ENCODE measurements at places on chromosomes 5 and 9.

DNA sequence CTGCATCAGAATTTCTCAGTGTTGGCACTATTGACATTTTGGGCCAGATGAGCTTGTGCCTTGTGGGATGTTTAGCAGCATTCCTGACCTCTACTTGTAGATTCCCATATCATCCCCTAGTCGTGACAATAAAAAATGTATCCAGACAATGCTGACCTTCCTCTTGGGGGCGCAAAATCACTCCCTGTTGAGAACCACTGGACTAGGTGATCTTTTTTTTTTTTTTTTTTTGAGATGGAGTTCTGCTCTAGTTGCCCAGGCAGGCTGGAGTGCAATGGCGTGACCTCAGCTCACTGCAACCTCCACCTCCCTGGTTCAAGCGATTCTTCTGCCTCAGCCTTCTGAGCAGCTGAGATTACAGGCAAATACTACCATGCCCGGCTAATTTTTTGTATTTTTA is 22.6 kb downstream of the STXBP1 start:
- DNase-seq = no peak

DNA sequence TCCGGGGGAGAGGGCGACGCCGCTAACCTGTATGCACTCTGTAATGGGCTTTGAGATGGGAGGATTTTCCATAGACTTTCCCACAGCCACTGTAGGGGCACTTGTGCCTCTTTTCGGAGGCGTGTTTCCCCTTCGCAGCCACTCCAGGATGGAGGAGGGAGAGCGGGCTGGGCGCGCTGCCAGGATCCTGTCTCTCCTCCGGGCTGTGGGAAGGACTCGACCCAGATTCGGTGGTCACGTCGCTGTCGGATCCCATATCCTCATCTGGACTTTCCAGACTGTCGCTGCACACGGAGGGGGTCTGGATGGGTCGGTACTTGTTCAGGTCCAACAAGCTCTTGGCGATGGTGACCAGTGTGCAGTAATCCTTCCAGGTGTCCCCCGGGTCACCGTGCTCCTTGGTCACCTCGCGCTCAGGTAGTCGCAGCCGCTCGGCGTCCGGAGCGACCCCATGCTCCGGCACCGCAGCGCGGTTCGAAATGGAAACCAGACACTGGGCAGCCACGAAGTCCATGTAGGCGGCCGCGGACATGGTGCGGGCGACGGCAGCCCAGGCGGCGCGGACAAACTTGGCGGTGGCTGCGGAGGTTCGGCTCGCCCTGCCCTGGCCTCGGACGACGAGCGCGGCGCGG is 1.5 kb downstream of the KLF9 start:
- DNase-seq = peak; percentile 45

DNA sequence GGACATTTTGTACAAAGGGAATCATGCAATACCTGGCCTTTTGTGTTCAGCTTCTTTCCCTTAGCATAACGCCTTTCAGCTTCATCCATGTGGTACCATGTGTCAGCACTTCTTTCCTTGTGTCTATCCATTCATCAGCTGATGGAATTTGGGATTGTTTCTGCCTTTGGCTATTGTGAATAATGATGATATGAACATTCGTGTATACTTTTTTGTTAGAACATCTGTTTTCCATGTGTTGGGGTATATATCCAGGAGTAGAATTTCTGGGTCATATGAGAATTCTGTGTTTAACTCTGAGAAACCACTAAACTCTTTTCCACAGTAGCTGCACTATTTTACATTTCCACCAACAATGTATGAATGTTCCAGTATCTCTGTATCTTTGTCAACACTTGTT is 14.8 kb upstream of the PRRC2B start:
- DNase-seq = no peak

DNA sequence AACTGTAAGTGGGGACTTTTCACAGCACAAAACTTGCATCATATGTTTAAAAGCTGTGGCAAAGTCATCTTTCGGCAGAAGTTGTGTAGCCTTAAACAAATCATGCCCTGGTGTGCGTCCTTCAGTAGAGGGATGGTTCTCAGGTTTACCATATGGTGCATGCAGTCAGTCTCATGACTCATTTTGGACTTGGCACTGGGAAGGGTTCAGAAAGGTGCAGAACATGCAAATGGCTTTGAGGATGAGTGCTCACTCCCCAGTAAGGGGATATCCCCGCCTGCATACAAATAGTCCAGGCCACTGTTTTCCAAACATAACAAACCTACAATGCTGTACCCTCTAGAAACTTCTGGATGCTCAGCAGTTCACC is 260.3 kb downstream of the NDUFS4 start:
- no peak for DNase-seq

GRCh38 chr5:120141076-120141475 is 323.0 kb upstream of the PRR16 start:
- no peak for DNase-seq
